ENCODE measurements at places on chromosomes 5 and 9. TPM values are rescaled to one million over a fixed set of nuclear protein-coding genes. Genes with fewer than 3 reads are reported as not detected.

The HTR4 gene
- not detected for total RNA-seq

The SLC30A5 gene
- total RNA-seq: 49.7 TPM

The ANKRD31 gene
- total RNA-seq: 0.43 TPM

The RASGRF2 gene
- total RNA-seq: 0.76 TPM

The SPATA31A3 gene
- total RNA-seq: not detected

The UGT3A1 gene
- total RNA-seq: not detected

The SMIM32 gene
- not detected for total RNA-seq

The PPP3R2 gene
- total RNA-seq: not detected

The SPTAN1 gene
- total RNA-seq: 444 TPM
